ENCODE measurements at places on chromosomes 3 and 15.

- DNase-seq: no peak
Observed at GRCh38 chr15:40003116-40003916, 35.7 kb downstream of the SRP14 start.

DNA sequence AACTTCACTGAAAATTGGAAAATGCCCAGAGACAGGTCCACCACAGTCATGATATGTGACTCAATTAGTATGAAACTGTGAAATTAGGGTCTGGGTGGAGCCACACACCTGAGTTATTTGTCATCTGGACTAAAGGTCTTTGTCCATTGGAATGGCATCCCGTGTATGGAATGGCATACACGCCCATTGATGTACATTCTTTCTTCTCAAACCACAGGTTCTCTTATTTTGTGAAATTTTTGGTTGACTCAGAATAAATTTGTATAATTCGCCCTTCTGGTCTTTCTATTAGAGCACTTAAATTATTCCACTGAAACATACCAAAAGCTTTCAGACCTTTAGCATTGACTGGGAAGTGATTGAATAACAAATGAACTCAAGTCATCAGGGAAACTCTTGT lies 66.8 kb upstream of the UBE2E1 start:
- DNase-seq: no peak

DNA sequence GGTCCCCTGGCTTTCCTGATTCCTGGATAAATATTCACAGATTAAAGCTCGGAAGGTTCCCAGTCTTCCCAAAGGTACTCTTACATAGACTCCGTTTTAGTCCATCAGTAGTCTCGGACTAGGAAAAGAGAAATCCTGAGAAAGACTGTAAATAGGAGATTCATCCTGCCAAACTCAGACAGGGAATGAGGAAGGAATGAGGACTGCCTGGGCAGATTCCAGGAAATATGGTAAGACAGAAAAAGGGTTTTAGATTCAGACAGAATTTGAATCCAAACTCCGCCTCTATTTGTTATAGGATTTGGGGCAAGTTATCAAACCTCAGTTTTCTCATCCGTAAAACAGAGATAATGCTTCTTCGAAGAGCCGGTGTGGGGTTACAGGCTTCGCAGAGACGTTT lies 77.8 kb upstream of the VGLL4 start:
- no peak for DNase-seq

DNA sequence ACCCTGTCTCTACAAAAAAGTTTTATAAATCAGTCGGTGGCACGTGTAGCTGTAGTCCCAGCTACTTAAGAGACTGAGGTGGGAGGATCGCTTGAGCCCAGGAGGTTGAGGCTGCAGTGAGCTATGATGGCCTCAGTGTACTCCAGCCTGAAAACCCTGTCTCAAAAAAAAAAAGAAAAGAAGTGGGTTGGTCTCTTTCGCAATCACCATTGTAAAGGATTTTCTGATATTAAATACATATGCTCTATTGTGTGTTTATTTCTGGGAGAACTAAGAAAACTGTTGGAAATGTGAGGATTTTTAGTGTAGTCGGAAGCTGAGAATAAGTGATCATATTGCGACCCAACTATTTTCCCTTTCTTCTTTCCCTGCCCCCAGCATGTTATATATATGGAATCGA lies 7.5 kb downstream of the ZNF710 start:
- no peak for DNase-seq

- no peak for DNase-seq
Observed at GRCh38 chr3:171092467-171092911, 66.0 kb upstream of the SLC2A2 start.

GRCh38 chr3:186354100-186354499 lies 7.9 kb downstream of the DGKG start:
- DNase-seq: no peak

- no peak for DNase-seq
Observed at GRCh38 chr3:122079524-122080206, 24.5 kb downstream of the CD86 start.

GRCh38 chr15:67422296-67422695 lies 98.6 kb upstream of the C15orf61 start:
- DNase-seq: no peak

Data from HS-5 (cell line).